ENCODE measurements at places on chromosomes 11 and 22.

DNA sequence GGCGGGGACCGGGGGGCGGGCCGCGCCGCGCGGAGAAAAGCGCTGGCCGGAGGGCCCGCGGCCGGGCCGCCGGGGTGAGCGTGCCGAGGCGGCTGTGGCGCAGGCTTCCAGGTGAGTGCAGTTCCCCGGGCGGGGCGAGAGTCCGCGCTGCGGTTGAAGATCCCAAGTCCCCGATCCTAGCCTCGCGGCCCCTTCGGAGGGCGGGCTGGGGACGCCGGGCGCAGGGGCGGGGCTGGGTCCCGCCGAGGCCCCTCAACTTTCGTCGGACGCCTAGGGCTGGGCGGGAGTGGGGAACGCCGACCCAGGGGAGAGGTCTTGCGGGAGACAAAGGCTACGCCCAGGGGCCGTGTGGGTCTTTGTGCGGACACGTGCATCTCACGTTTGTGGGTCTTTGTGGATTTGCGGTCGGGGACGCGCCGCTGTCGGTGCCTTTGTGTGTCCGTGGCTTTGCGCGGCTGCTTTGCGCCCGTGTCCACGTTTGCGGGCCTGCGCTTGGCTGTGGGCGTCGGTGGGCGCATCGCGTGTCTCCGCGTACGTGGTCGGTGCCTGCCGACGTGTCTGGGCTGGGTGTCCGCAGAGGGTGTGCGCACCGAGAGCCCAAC is at the start of gene TSKU:
TSKU (plus strand) TSS at position 63 of the 602 bp plus-strand sequence. CDS start 12,261 bp downstream, outside the sequence.
- peak within 1 kb of the TSS; percentile 75 for H3K4me3 ChIP-seq
- H3K4me1 ChIP-seq: peaks cover 16% of the 10 kb centered on the region
- H3K27ac ChIP-seq: peak within 1 kb of the TSS; percentile 73
- no peak for DNase-seq

DNA sequence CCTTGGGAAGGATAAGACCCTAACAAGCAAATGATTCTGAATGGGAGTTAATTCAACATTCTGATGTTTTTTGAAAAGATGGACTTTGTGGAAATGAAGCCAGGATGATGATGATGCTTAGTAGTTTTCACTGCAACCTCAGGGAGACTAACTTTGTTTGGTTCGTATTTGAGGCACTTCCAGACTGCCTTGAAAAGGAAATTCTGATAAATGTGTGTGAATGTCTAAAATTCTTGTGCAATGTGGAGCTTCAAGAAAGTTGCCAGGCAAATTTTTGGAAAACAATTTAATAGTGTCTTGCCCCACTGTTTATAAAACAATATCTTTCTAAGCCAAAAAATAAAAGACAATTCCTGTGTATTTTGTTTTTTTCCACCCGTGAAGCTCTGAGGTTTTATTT is 11.2 kb upstream of the NAV2 start:
- H3K4me3 ChIP-seq: no peak overlapping the region
- H3K27ac ChIP-seq: no peak overlapping the region
- no peaks in the 10 kb centered on the region for H3K36me3 ChIP-seq
- no peak for DNase-seq
- H3K27me3 ChIP-seq: peaks cover 10% of the 10 kb centered on the region

DNA sequence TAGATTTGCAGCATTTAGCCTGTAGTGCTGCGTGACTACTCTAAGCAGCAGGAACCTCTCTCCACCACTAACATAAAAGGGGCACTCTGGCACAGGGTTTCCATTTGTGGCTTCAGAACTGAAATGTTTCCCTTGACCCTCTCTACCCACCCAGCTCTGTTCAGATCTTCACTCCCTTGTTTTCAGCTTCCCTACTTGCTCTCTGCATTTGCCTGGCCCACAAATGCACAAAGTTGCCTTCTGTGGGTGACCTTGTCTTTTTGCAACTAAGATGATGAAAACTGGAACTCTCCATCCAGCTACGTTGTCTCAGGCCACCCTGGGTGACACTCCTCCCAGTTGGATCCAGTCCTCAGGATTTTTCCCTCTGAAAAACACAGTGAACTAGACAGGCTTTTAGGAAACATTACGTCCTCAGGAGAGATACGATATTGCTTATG is 19.8 kb upstream of the PSMA1 start:
- no peaks in the 10 kb centered on the region for H3K27me3 ChIP-seq
- peaks cover 21% of the 10 kb centered on the region for H3K36me3 ChIP-seq
- peak overlapping the region; percentile 5 for H3K27ac ChIP-seq
- H3K4me3 ChIP-seq: no peak overlapping the region
- peaks cover 49% of the 10 kb centered on the region for H3K4me1 ChIP-seq

GRCh38 chr11:35735411-35735810 is 72.8 kb downstream of the TRIM44 start:
- H3K27ac ChIP-seq: no peak overlapping the region

GRCh38 chr11:117443266-117444186 is 115.9 kb downstream of the CEP164 start:
- H3K27me3 ChIP-seq: peaks cover 16% of the 10 kb centered on the region
- H3K27ac ChIP-seq: no peak overlapping the region
- no peaks in the 10 kb centered on the region for H3K4me1 ChIP-seq
- no peak overlapping the region for H3K4me3 ChIP-seq
- no peaks in the 10 kb centered on the region for H3K36me3 ChIP-seq

DNA sequence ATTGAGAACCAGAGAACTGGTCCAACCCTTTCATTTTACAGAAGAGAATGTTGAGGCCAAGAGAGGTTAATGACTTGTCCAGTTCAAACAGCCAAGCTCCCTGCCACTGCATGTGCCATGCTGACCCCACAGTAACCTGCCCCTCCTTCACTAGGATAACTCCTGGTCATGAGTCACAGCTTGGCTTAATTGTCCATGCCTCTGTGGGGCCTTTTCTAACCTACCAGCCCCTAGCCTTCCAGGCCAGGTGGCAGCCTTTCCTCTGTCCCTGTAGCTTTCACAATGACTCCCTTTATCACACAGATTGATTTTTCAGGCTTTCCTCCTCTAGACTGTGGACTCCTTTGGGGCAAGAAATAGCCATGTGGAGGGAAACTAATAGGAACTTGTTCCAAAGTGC is 97.2 kb downstream of the PIWIL4 start:
- no peaks in the 10 kb centered on the region for H3K36me3 ChIP-seq
- peaks cover 31% of the 10 kb centered on the region for H3K27me3 ChIP-seq
- H3K4me3 ChIP-seq: no peak overlapping the region

DNA sequence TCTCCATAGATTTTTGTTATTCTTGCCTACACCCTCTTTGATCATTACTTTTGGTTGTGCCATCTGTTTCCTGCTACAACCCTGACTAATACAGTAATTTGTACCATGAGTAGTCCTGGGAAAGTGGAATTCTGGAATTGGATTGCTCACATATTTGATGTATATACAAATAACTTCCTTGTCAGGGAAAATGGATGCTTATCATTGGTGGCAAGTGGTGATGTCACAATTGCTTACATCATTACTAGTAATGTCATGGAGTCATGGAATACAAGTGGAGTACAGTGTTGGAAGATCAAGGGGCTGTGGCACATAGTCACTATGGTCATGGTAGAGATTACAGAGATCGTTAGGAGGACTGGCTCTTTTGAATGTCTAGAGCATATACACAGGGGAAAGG is 24.4 kb downstream of the AASDHPPT start:
- peaks cover 16% of the 10 kb centered on the region for H3K36me3 ChIP-seq
- no peak overlapping the region for H3K4me3 ChIP-seq
- no peak overlapping the region for H3K27ac ChIP-seq
- no peaks in the 10 kb centered on the region for H3K27me3 ChIP-seq
- no peak for DNase-seq

DNA sequence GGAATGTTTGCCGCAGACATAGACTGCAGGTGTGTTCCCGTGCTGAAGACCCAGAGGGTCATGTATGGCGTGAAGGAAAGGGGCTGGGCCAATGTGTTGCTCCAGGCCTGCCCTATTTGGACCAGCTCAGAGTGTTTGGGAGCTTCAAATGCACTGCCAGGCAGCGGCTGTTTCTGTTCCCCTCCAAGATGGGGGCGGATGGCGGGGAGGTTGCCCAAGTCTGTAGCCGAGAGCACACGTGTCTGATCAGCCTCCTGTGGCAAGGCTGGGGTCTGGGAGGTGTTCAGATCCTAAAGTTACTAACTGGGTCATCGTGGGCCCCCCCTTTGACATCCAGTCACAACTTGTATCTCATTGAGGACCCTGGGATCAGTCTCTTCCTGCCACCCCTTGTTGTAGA is 45.5 kb downstream of the CACNA1I start:
- H3K4me1 ChIP-seq: peaks cover 14% of the 10 kb centered on the region
- peaks cover 5% of the 10 kb centered on the region for H3K36me3 ChIP-seq
- no peak overlapping the region for H3K4me3 ChIP-seq
- H3K27ac ChIP-seq: no peak overlapping the region
- peaks cover 32% of the 10 kb centered on the region for H3K27me3 ChIP-seq

DNA sequence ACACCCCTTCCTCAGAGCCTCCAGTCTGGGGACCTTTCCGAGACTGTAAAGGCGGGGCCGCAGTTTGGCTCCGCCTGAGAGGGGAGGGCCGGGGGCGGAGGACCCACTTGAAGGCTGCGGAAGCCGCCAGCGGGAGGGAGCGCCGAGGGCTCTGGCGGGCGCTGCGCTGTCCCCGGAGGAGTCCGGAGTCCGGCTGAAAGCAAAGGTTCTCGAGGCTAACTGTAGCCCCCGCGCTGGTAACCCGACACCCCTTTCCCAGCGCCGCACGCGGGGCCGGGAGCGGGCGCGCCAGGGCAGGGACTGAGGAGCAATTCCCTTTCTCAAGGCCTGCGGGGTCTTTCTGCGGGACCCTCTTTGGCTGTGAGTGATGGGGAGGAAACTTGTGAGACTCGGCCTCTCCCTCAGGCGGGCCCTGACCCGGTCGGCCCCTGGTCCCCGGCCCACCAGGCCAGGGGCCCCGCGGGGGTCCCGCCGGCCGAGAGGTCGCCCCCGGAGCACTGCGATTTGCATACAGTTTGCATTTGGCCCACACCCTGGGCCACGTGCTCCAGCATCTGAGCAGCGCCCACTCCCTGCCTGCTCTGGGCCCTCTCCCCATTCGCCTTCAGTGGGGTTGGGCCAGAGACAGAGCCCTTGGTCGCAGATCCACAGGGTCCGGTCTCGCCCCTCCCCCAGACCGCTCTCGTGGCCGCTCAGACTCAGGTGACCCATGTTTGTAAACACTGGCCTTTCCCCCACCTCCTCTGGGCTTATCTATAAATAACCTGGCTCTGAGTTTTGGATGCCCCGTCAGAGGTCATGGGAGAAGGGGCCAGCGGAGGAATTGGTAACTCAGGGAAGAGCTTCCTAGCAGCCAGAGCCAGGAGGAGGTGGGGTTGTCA is 519 bp upstream of the ART5 start:
- H3K27ac ChIP-seq: no peak overlapping the region
- H3K36me3 ChIP-seq: no peaks in the 10 kb centered on the region
- peaks cover 41% of the 10 kb centered on the region for H3K27me3 ChIP-seq
- peaks cover 6% of the 10 kb centered on the region for H3K4me1 ChIP-seq
- H3K4me3 ChIP-seq: peak overlapping the region; percentile 9

GRCh38 chr22:45212306-45212709 is 28.4 kb downstream of the KIAA0930 start:
- H3K36me3 ChIP-seq: no peaks in the 10 kb centered on the region
- DNase-seq: no peak
- H3K27me3 ChIP-seq: no peaks in the 10 kb centered on the region
- H3K4me3 ChIP-seq: no peak overlapping the region

GRCh38 chr11:126570489-126570888 is 215.0 kb downstream of the ST3GAL4 start:
- no peak for DNase-seq
- no peak overlapping the region for H3K4me3 ChIP-seq
- no peaks in the 10 kb centered on the region for H3K27me3 ChIP-seq

GRCh38 chr11:124072147-124072546 is 31.0 kb upstream of the OR10G7 start:
- DNase-seq: no peak
- peaks cover 17% of the 10 kb centered on the region for H3K4me1 ChIP-seq
- no peak overlapping the region for H3K4me3 ChIP-seq
- peaks cover 24% of the 10 kb centered on the region for H3K27me3 ChIP-seq
- no peak overlapping the region for H3K27ac ChIP-seq

- no peaks in the 10 kb centered on the region for H3K27me3 ChIP-seq
- no peak for DNase-seq
- no peak overlapping the region for H3K27ac ChIP-seq
- peaks cover 30% of the 10 kb centered on the region for H3K4me1 ChIP-seq
Measured at GRCh38 chr11:68552542-68552941, 92.0 kb downstream of the PPP6R3 start.

DNA sequence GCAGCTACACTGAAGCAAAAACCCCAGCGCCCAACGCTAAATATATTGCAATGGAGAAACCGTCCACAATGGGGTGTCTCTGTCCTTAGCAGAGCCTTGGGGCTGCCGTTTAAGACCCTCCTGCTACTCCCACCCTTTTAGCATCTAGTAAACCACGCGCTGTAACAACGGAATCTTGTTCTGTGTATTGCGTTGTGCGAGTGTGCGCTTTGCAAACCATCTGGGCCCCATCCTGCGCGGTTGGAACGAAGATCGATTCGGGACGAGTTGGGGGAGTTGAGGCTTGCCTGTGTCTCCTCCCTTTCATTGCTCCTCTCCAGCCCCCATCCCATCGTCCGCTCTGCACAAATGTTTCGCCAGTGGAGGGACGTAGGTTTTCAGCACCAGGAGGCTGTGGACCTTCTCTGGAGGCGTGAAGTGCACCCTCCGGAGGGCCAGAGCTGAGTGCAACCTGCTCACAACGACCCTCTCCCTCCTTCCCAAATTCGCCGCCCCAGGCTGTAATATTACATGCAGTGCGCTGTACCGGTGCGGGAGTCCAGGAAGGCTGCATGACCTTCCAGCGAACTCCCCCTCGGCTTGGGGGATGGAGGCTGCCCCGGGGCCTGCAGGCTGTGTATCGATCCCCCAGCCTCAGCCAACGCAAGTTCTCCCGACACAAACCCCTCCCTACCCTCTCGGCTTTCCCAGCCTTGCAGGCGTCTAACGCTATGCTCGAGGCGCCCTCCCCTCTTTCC is 1.6 kb upstream of the KMT2A start:
- peak overlapping the region; percentile 92 for H3K27ac ChIP-seq
- H3K36me3 ChIP-seq: peaks cover 5% of the 10 kb centered on the region
- peak overlapping the region; percentile 88 for H3K4me3 ChIP-seq
- peaks cover 24% of the 10 kb centered on the region for H3K4me1 ChIP-seq

DNA sequence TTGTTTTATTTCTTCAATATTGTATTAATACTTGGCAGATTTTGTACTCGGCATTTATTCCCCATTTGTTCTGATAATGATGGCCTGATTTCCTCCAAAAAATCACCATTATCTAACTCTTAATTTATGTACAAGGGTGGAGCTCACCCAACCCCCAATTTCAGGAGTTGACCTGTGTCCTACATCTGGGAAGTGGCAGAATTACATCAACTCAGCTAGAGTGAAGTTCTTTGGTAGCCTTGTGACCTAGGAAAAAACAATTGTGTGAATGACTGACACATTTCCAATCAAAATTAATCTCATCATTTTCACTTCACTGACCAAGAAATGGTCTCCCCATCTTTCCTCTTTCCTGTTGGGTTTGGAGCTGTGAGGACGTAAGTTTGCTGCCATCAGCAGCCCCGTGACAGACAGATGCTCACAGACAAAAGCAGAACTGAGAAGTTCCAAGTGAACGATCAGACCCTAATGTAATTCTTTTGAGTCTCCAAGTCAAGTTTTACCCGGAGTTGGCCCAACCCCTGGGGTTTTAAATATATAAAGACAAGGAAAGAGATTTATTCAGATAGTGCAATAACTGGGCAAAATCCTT is 16.6 kb upstream of the MS4A6E start:
- H3K4me3 ChIP-seq: no peak overlapping the region
- H3K4me1 ChIP-seq: peaks cover 14% of the 10 kb centered on the region
- H3K27me3 ChIP-seq: peaks cover 12% of the 10 kb centered on the region
- no peak overlapping the region for H3K27ac ChIP-seq
- DNase-seq: no peak
- no peaks in the 10 kb centered on the region for H3K36me3 ChIP-seq

- H3K36me3 ChIP-seq: no peaks in the 10 kb centered on the region
- peaks cover 18% of the 10 kb centered on the region for H3K4me1 ChIP-seq
- peak; percentile 72 for DNase-seq
- H3K27ac ChIP-seq: no peak overlapping the region
- no peak overlapping the region for H3K4me3 ChIP-seq
Measured at GRCh38 chr22:50691521-50691920, 18.9 kb downstream of the SHANK3 start.

GRCh38 chr11:28464252-28464867 is 356.2 kb downstream of the METTL15 start:
- H3K4me3 ChIP-seq: no peak overlapping the region
- H3K4me1 ChIP-seq: no peaks in the 10 kb centered on the region

Data from activated CD8-positive, alpha-beta memory T cell treated with anti-CD3 and anti-CD28 coated beads, Interleukin-2, amount 10 ng/mL, durations not matched to agents 7 days and 5 days (primary cell).